ENCODE measurements at places on chromosomes 1 and 21.

GRCh38 chr1:26907071-26907917, 6.5 kb downstream of the NR0B2 start:
- no peak for DNase-seq

- no peak for DNase-seq
Measured at GRCh38 chr21:43287111-43287760, 118.4 kb downstream of the CRYAA start.

DNA sequence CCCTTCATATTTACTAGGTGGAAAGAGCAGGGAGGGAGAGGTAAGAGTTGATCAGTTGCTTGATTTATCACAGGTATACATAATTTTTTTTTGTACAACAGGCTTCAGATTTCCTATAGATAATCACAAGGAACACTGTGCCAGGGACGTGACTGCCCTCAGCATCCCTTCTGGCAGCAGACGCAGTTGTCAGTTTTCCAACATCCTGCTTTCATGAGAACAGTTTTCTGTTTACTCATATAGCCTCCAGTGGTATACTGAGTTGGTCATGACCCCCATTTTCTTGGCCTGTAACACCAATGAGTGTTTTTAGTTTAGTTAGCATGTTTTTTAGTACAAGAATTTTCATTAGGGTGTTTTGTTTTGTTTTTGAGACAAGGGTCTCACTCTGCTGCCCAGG, 37.9 kb upstream of the PTPRF start:
- DNase-seq, result no peak

- no peak for DNase-seq
Measured at GRCh38 chr1:8598060-8598724, 219.2 kb downstream of the RERE start.

- no peak for DNase-seq
Measured at GRCh38 chr1:164725401-164725800, 166.4 kb downstream of the PBX1 start.
